Amniotic stem cell (primary cell): ENCODE measurements at places on chromosomes 1 and 21.

GRCh38 chr1:18882486-18882885 is 19.9 kb downstream of the ALDH4A1 start:
- no peak for DNase-seq

DNA sequence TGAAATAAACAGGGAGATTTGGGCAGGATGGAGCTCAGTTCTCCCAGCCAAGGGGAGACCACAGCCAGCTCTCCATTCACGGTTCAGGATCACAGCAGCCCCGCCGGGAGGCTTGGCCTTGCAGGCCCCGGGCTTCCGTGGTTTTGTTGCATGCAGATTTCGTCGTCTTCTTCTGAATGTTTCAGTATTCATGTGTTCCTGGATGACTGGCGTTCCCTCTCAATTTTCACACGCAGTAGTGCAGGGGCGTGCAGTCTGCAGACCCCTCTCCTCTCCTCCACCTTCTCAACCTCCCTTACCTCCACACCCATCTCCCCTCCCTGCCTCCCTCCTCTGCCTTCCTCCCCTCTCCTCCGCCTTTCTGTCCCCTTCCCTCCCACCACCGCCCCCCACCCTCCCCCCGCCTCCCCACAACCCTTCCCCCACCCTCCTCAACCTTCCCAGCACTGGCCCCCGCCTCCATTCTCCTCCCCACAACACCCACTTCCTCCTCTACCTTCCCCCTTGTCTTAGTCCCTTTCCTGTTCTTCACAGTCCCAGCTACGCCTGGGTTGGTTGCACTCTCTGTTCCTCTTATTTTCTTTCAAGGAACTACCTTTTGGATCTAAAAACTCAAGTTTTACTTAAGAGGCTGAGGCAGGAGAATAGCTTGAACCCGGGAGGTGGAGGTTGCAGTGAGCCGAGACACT is 8.4 kb upstream of the SLC19A1 start:
- DNase-seq = no peak

- DNase-seq = no peak
Observed at GRCh38 chr1:154157520-154158306, 2.8 kb upstream of the NUP210L start.

DNA sequence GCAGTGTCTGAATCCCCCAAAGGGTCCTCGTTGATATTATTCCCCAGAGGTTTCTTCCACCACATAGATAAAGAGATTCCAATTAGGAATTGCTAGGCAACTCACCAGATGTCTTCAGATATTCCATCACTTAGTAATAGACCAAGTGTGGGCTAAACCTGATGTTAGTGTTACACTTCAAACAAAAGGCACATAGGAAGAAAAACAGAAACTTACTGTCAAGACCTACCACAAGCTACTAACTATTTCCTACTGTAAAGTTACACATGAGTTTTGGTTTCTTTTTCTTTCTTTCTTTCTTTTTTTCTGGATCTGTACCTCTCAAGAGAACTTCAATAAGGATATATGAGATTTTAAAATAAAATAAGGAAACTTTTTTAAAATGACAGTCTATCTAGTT is 879.1 kb upstream of the NEGR1 start:
- DNase-seq = no peak

DNA sequence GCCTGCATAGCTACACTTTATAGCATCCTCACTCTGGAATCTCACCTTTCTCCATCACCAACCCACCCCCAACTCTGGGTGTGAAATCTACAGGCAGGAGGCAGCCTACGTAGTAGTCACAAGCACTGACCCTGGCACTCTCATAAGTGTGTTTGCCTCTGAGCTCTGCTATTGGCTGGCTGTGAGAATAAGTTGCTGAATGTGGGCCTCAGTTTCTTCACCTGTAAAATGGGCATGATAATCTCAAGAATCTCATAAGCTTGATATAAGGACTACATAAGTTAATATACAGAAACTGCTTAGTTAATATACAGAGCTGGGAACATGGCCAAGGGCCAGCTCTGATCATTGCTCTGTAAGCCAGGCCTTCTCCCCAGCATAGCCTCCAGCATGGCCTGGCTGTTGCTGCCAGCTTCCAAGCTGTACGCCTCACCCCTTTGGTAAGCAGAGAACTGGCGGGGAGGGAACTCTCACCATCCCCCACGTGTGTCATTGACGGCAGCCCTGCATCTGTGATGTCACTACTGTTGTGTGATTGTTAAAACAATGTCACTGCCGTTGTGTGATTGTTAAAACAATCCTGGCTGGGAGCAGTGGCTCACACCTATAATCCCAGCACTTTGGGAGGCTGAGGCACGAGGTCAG is 53.3 kb downstream of the SYF2 start:
- no peak for DNase-seq

GRCh38 chr1:234841281-234841680 is 231.3 kb upstream of the IRF2BP2 start:
- no peak for DNase-seq

DNA sequence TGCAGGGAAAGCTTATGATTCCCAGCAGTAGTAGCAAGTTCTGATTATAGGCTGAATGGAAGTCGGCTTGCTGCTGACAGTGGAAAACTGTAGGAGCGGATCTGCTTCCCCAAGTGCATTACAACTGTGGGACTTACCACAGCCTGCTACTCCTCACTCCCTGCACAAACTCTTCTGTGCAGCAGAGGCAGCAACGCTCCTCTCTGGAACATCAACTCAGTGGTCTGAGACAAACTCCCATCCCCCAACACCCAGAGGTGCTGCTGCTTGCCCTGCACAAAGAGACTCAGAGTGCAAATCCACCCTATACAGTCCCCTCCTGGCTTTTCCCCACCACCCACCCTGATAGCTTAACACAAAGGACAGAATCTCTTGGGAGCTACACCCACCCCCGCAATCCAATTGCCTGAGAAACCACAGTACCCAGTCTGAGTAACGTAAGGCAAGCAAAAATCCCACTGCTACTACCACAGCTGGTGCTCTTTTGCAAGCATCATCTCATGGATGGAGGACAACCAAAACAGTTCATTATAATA is 1455.2 kb downstream of the AMY1C start:
- DNase-seq = no peak

- no peak for DNase-seq
Observed at GRCh38 chr1:183210681-183211080, 24.6 kb downstream of the LAMC2 start.

DNA sequence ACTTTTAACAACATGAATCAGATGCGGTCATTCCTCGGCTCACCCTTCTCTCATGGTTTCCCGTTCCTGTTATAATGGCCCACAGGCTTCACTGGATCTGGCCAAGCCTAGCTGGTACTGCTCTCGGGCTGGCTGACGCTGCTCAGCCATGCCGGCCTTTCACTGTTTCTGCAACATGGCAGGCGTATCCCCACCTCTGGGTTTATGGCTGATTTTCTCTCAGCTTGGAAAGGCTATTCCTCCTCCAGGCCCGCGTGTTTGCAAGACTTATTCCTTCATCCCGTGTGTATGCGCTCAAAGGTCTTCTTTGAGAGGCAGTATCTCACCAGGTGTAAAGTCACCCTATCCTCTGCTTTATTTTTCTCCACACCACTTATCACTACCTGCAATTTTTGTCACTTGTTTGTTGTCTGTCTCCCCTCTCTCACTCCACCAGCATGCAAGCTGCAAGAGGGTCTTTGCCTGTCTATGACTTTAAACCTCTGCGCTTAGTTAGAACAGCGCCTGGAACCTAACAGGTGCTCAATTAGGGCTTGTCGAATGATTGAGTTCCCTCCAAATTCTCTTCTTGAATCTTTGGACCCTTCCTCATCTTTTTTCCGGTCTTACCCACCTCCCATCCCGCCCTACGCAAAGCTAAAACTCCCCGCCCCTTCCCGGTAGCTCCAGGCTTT is 491 bp upstream of the RAP1A start:
- no peak for DNase-seq

DNA sequence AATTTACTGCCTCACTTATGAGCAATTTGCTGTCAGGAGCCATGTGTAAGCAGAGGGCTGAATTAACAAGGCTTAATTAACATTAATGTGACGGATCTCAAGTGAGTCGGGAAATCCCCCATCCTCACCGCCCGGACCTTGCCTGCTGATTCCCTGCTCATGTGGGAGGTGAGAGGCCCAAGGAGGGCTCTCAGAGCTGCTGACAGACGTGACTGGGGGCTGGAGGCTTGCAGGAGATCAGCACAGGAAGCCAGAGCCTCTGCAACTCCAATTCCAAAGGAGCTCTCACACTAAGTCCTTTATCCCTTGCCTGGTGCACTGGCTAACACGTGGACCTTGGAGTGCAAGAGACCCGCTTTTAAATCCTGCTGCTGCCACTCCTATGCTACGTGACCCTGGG is 19.4 kb downstream of the LRP8 start:
- no peak for DNase-seq

DNA sequence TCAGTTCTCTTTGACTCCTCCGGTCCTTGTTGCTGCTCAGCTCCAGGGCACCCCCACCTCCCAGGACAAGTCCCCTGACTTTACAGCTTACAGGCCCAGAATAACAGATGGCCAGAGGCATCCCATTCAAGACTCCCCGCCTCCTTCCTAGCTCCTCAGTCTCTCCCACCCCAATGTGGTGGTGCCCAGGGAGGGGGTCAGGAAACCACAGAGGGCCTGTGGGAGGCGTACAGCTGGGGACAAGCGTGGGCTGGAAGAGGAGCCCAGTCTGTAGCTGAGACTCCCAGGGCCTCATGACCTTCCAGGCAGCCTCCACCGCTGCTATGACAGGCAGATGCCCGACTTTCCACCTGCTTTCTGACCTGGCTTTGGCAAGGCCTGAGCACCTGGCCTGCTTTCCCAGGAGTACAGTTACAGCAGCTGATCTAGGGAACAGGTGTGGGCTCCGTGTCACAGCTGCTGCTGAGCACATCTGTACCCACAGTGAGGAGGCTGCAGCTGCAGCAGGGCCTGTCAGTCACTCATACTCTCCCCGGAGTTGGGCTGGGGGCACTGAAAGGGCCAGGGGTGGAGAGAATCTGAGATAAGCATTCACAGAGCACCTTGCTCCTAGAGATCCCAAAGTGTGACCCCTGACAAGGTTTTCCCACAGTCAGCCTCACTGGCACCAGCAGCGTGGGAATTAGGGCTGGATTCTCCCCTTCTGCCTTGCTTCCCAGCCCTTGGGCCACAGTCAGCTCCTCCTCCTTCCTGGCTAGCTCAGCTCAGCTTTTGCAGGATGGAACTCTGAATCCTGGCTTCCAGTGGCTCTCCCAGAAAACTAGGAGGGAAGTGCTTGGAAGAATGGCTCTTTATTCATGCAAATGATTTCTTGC is 7.1 kb upstream of the NAV1 start:
- DNase-seq = no peak

- no peak for DNase-seq
Observed at GRCh38 chr1:16048573-16049189, 5.1 kb downstream of the CLCNKB start.

GRCh38 chr1:2948001-2948750 is 73.1 kb upstream of the ACTRT2 start:
- DNase-seq = no peak

DNA sequence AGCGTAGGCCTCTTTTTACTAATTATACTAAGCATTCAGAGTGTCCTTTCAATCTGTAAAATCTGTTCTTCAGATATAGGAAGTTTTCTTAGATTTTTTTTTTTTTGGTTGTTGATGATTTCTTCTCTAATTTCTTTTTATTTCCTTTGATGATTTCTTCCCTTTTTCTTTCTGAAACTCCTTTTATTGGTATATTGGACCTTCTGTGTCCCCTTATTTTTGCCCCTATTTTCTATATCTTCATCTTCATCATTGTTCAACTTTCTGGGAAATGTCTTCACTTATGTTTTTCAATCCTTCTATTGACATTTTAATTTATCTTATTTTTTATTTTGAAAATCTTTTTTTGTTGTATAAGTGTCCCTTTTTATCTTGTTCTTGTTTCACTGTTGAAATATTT is 17.2 kb upstream of the SYT14 start:
- DNase-seq = no peak

- no peak for DNase-seq
Observed at GRCh38 chr1:9827558-9828185, 3.9 kb upstream of the CLSTN1 start.

DNA sequence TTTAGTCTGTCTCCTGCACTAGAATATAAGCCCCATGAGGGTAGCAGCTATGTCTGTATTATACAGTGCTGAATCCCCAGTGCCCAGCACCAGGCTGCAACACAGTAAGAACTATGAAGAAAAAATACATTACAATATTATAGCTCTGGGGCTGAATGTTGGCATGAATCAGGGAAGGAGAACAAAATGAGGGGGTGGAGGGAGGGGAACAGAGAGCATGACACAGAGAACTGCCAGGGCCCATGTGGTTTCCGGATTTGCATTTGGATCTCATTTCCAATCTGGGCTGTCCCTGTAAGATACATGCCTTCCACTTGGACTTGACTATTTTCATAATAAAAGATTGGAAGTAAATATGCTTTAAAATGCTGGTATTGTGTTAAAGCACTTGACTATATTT is 35.8 kb downstream of the C1orf198 start:
- DNase-seq = no peak
